ENCODE measurements at places on chromosomes 16 and 17.

- DNase-seq: no peak
Measured at GRCh38 chr16:17370223-17370707, 100.5 kb downstream of the XYLT1 start.

DNA sequence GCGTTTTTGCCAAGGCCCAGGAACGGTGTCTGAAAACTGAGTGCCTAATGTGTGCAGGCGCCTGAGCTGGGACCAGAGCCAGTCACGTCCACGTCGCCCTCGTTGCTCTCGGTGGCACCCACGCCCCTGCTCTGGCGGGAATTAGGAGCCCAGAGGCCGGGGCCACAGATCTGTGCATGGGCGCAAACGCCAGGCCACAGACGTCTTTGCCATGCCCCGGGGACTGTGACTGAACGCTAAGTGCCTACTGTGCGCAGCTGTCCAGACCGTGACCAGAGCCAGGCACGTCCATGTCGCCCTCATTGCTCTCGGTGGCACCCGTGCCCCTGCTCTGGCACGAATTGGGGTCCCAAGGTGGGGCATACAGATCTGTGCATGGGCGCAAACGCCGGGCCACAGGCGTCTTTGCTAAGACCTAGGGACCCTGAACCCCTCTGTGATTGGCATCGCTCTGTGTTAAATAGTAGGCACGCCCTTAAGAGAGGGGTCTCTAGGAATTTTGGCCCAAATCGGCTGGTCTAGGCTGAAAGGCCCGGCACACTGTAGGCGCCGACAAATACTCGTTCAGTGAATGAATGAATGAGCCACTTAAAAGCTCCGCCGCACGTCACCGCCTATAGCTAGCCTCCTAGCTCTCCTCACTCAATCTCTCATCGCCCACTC lies 827 bp upstream of the UBALD1 start:
- no peak for DNase-seq

GRCh38 chr17:67647482-67647881 lies 70.3 kb upstream of the NOL11 start:
- DNase-seq: no peak

GRCh38 chr17:45950888-45951287 lies 48.2 kb upstream of the STH start:
- no peak for DNase-seq
